ENCODE measurements at places on chromosomes 1 and 21.

- peak; percentile 27 for DNase-seq
Observed at GRCh38 chr1:186325239-186325638, 49.8 kb downstream of the TPR start.

DNA sequence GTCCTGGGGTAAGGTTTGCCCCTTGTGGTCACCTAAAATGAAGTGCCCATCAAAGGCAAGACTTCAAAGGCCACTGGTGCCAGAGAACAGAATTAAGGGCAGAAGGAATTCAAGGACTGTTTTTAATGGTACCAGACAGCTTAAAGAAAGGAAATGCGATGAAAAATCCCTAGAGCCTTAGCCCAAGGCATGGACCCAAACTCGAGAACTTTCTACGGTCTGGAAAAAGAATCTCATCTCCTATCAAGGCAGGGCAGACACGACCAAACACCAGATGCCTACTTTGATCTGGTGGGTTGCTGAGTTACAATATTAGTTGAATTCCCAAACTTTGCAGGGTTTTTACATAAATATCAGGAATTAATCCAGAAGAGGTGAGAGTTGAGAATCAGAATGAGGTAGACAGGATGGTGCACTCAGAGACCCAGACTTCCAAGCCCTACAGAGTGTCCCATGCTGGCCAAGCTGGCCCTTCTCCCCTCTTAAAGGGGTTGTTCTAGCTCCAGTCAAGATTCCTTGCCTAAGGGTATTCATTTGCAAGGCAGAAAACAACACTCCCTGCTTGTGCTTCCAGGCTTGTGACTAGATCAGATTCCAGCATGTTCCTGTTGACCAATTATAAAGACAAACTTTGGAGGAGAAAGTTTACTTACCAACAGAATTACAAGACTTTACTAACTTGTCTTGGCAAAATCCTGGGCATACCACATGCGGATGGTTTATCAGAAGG is 48.0 kb downstream of the EDN2 start:
- no peak for DNase-seq

GRCh38 chr1:87089823-87090222 is 175.4 kb downstream of the HS2ST1 start:
- DNase-seq: no peak

GRCh38 chr21:16821588-16821987 is 691.3 kb upstream of the CXADR start:
- DNase-seq: no peak

DNA sequence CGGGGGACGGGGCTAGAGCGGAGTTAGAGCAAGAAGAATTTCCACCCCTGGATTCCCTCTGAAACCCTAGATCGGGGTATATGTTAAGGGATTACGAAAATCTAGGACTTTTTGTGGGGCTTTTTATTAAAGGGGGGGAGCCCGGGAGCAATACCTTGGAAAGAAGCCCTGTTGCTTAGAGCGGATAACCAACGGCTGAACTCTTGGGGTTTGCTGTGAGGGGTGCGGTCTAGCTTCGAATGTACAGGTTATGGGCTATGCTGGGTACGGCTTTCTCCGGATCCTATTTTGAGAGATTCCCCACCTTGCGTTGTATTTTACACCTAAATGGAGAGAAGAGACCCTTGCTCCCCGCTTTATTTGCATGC is 626 bp downstream of the DYRK3 start:
- DNase-seq: peak; percentile 23

DNA sequence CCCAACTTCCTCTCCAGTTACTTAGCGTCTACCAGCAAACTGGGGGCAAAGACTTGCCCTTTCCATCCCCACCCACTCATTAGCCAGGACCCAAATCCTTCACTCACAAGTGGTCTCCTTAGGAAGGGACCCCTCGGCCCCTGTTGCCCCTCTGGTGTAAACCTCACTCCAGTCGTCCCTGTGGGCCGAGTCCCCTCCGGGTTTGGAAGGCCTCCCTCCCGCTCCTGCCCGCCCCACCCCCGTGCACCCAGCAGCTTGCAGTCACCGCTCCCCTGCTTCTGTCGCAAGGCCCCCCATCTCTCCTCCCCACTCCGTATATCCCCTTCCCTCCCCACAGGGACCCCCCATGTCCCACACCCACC is 1.2 kb downstream of the EFHD2 start:
- DNase-seq: no peak

- DNase-seq: no peak
Observed at GRCh38 chr1:77228836-77229235, 9.6 kb upstream of the PIGK start.

DNA sequence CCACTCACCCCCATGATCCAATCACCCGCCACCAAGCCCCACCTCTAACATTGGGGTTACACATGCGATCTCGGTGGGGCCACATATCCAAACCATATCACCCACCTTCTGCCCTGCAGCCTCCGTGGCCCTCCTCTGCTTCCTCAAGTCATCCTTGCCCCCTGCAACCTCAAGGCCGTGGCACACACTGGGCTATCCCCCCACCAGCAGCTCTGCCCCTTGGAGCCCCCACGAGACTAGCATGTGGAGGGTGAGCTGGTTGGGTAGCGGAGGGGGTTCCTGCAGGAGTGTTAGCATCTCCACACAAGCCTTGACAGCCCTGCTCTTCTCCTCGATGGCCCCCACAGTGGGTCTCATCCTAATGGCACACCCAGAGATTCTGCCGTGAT is 100.8 kb downstream of the TOMM20 start:
- DNase-seq: no peak

DNA sequence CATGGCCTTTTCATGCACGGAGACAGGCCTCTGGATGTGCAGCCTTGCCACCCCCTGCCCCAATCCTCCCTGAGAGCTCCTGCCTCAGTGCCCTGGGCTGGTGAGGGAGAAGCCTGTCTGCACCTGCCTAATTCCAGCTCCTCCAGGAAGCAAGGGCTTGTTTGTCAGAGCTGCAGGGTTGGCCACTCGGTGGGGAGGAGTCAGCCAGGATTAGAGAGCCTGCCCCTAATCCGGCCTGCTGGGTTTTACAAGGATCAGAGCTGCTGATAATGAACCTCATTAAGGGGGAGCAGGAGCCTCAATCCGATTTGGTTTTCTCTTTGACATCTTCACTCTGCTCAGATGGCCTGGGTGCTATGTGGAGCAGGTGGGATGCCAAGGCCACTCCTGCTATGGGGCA is 31.9 kb upstream of the LHX4 start:
- DNase-seq: no peak

DNA sequence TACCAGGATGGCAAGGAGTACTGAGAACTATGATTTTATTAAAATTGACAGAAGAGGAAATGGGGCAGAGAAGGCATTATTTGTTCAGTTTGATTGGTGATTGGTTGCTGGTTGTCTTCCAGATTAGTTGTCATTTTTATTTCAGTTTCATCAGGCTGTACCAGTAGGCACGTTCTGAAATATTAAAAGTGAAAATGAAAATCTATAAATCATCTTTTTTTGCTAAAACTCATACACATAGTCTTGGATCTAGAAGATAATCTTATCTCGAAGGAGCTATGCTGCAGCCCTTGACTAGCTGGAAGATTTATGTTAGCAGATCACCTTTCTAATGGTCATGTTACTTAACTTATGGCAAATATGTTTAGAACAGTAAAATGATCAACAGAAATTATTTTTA is 29.0 kb downstream of the NEK7 start:
- DNase-seq: no peak

DNA sequence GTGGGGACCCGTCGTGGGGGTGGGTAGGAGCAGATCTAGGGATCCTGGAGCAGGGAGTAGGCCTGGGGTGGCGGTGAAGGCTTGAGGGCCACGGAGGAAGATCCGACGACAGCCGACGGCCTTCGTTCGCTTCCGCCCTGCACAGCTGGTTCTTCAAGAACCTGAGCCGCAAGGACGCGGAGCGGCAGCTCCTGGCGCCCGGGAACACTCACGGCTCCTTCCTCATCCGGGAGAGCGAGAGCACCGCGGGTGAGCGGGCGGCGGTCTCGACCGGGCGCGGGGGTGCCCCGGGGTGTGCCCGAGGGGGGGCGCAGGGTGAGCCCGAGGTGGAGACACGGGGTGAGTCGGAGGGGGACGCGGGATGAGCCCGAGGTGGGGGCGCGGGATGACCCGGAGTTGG is 16.5 kb upstream of the HDAC1 start:
- DNase-seq: no peak

GRCh38 chr21:39184050-39184980 is 1.1 kb upstream of the PSMG1 start:
- no peak for DNase-seq

DNA sequence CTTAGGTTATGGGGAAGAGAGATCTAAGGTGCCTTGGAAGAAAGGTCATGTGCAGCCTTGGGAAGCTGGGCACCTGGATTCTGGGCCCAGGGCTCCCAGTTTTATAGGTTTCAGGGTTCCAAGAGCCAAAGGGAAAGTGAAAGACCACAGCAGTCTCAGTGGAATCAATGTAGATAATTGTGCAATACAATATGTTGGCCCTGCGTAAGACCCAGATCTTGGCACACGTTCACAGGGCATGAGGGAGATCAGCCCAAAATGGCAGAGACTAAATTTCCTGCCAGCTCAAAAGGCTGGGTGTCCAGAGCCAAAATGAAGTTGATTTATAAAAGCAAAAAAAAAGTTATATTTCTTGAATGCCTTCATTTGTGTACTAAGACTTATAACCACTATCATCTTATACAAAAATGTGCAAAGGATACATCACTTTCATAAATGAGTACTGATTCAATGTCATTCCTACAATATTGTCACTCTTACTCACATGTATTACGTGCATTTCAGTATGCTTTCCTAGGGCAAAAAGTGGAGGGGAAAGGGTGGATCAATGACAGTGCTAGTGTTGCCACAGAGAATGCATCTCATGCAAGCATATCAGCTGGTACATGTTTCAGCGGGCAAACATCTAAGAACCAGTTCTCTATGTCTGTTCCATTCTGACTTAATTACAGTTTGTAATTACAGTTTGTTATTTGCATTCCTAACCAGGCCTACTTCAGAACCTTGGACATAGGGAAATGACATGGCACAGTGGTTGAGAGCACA is 22.5 kb upstream of the NPL start:
- no peak for DNase-seq

DNA sequence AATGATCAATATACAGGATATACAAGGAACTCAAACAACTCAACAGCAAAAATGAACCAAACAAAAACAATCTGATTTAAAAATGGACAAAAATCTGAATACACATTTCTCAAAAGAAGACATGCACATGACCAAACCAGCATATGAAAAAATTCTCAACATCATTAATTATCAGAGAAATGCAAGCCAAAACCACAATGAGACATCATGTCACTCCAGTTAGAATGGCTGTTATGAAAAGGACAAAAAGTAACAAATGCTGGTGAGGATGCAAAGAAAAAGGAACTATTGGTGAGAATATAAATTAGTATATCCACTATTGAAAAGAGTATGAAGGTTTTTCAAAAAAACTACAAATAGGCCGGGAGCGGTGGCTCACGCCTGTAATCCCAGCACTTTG is 42.0 kb downstream of the FCRL3 start:
- no peak for DNase-seq

DNA sequence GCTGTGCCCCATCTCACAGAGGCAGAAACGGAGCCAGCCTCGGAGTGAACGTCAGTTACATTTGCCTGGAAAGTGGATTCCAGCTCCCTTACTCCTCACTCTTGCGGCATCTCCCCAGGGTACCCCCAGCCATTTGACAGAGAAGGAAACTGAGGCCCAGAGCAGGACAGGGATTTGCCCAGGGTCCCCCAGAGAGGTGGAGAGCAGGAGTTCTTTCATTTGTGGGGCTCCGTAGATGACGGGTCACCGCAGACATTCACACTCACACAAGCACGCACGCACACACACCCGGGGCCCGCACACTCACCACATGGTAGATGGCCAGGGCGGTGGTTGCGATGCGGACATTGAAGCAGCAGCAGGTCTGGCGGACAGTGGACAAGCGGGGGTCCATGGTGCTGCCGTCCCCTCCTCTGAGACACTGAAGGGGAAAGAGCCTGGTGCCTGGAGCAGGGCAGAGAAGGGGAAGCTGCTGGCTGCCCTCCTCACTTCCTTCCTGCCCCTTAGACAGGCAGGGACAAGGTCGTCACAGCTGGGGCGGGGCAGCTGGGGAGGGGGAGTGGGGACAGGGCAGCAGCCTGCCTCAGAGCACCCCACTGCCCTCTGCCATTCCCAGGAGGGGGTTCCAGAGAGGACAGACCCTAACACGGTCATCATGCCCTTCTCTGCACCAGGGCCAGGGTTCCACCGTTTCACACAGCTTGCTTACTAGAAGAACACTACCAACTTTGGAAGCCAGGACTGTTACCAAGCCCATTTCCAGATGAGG is at the start of gene LAPTM5:
TSS of gene LAPTM5 (minus strand) at position 423 of the 769 bp plus-strand sequence. CDS start at position 394, 29 bp downstream.
- DNase-seq: peak; percentile 69

DNA sequence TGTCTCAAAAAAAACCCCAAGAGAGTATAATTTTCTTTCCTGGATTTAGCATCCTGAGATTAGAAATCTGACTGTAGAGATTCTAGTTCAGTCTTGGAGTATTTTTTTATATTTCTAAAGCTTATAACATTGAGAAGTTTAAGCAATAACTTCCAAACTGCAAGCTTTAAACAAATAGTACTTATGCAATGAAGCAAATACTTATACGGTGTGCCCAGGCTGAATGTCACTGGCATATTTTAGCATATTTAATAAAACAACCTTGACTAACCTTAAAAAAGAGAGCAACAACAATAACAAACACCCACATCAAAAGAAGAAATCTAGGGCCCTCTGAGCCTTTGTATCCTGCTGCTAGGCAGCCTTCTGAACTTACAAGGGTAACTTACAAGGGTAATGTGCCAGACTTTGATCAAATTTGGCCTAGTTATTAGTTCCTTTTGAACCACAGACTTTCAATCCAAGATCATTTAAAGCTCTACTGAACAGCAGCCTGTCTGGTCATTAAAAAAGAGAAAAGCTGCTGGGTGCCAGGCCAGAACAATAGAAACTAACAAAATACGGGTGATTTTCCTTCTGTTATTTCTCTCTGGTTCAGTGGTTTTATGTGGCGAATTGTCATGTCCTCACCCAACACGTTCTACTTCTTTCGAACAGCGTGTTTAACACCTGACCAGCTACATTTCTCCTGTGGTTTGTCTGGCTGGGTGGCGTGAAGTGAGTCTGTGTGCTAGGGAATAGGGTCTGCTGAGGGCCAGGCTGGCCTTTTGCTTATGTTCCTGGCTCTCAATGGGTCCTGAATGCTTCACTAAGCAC is 16.2 kb downstream of the MTOR start:
- peak; percentile 67 for DNase-seq

DNA sequence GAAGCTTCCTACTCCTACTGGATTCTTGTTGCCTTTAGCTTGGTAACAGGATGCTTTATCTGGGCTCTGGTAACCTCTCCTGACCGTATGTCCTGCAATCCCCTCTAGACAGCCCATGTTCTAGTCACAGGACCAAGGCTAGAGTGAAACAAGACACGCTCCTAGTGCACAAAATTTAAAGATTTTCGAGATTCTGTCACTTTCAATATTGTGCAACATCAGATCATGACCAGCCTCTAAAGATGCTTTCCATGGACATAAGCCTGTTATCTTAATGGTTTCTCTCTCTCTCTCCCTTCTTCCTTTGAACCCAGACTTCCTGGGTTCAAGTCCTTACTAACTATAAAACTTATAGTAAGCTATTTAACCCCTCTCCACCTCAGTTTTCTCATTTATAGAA is 1.6 kb upstream of the LY9 start:
- no peak for DNase-seq

GRCh38 chr1:92118826-92119225 is 38.7 kb downstream of the BTBD8 start:
- DNase-seq: no peak

GRCh38 chr1:110440877-110441276 is 10.1 kb upstream of the PROK1 start:
- no peak for DNase-seq

GRCh38 chr1:186440584-186440983 is 20.3 kb downstream of the PDC start:
- no peak for DNase-seq

- no peak for DNase-seq
Observed at GRCh38 chr1:165666152-165666825, 32.1 kb downstream of the ALDH9A1 start.

GRCh38 chr1:159197561-159198557 is 6.8 kb upstream of the ACKR1 start:
- DNase-seq: no peak
